ENCODE measurements at places on chromosomes 5 and 9.

DNA sequence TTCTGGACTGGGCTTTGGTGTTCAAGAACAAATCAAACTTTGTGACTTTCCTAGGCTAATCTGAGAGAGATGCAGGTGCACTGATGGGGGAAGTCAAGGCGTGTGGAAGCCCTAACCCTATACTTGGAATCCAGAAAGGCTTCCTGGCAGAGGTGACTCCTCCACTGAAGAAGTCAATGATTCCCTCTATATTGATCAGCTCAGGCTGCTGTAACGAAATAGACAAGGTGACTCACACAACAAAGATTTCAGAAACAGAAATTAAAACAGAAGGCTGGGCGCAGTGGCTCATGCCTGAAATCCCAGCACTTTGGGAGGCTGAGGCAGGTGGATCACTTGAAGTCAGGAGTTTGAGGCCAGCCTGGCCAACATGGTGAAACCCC, 69.6 kb upstream of the GGTA1 start:
- no peak for DNase-seq

DNA sequence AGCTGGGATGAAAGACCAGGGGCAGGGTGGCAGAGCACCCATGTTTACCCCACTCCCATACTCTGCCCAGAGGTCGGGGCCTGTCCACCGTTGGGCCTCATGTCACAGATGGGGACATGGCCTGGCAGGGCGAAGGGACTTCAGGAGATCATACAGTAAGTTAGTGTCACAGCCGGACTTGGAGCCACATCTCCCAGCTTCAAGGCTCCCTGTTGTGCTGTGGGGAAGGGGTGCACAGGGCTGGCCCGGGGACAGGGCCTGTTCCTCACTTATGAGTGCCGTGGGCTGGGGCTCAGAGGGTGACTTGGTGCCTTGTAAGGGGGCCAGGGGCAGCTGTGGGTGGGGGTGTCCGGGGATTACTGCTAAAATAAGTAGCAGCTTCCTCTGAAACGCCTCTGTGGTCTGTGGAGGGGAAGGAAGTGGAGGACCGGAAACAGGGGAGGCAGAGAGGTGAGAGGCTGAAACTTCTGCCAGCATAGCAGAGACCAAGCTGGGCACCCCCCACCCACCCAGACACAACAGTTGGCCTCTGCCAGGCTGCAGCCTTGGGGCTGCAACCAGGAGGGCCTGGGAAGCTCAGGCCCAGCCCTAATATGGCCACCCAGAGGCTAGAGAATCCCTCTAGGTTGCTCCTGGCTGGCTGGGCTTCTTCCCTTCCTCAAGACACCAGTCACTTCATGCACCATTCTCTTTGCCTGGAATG, 41.1 kb upstream of the NEK6 start:
- peak; percentile 46 for DNase-seq

- no peak for DNase-seq
These were observed 29.1 kb downstream of the SNCAIP start for GRCh38 chr5:122341087-122341486.

GRCh38 chr9:131671133-131671520, 68.7 kb downstream of the RAPGEF1 start:
- no peak for DNase-seq

- no peak for DNase-seq
These were observed 85.2 kb downstream of the OXCT1 start for GRCh38 chr5:41785061-41785460.

- no peak for DNase-seq
These were observed 565.2 kb downstream of the CDK5RAP2 start for GRCh38 chr9:120014796-120015195.

- DNase-seq: no peak
These were observed 192.2 kb downstream of the HSD17B3 start for GRCh38 chr9:96109680-96110351.

GRCh38 chr5:159787837-159788236, 128.4 kb upstream of the ADRA1B start:
- no peak for DNase-seq

DNA sequence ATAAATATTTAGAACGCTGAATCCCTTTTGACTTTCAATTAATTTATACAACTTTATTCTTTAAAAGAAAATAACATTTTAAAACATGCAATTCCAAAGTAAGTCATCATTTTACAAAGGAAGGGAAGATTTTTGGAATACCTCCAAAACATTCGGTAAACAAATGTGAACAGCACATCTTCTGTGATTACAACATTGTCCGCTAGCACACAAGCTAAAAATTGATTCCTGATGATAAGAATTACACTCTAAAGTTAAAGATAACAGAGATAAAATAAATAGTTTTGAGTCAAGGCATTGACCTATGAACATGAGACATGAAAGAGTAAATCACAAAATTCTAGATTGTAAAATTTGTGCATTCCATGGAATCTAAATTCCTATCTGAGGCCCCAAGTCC, 56.2 kb upstream of the TRAF1 start:
- DNase-seq: no peak

DNA sequence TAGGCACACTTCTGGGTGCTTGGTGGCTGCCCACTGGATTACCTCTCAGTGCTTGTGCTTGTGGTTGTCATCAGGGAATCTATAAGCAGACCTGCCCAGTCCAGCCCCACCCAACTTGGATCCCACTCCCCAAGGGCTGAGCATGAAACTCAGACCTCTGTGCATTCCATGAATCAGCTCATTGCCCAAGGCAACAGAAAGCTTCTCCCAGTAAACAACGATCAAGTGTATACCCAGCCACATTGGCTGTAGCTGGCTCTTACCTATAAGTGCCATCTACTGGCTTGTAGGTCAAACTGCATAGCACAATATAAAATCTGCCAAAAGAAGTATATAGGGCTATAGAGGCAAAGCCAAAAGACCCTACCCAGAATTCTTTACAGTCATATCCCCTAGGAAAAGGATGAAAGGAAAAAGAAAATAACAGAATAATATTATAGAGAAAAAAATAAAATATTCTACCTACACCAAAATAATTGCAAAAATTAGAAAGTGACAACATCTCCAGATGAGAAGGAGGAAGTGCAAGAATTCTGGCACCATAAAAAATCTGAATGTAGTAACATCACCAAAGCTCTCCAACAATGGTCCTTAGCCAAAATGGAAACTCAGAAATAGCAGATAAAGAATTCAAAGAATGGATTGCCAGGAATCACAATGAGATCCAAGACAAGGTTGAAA, 321.0 kb upstream of the TRPC7 start:
- DNase-seq: no peak

GRCh38 chr9:33860200-33860871, 43.4 kb downstream of the UBE2R2 start:
- DNase-seq: no peak

- DNase-seq: no peak
These were observed 55.0 kb downstream of the PJA2 start for GRCh38 chr5:109354761-109355160.

- no peak for DNase-seq
These were observed 978 bp upstream of the UBE2B start for GRCh38 chr5:134370311-134370870.

- DNase-seq: no peak
These were observed 77.8 kb downstream of the C9orf153 start for GRCh38 chr9:86181379-86182315.

GRCh38 chr9:113931140-113931539, 55.0 kb downstream of the ZNF618 start:
- no peak for DNase-seq

GRCh38 chr5:159424123-159424522, 93.8 kb upstream of the IL12B start:
- no peak for DNase-seq

GRCh38 chr5:114387433-114387832, 25.6 kb downstream of the KCNN2 start:
- DNase-seq: no peak

DNA sequence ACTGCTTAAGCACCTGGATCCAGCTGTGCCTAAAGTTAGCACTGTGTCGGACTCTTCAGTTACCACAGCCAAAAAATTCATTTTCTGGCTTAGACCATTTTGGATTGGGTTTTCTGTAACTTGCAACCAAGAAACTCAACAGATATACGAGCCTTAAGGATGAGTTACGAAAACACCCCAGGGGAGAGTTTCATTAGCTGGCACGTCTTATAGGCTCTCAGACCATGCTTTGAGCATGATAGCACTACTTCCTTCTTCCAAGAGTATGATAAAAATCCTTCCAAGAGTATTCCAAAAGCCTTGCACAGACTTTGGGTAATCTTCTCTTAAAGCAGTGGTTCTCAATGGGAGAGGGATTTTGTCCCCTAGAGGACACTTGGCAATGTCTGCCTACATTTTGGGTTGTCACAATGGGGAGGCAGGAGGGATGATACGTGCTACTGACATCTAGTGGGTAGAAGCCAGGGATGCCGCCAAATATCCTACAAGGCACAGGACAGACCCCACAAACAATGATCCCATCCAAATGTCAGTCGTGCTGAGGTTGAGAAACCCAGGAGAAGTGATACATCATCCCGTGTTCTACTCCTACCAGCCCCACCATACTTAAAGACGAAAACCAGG, 64.8 kb downstream of the SMIM23 start:
- no peak for DNase-seq

DNA sequence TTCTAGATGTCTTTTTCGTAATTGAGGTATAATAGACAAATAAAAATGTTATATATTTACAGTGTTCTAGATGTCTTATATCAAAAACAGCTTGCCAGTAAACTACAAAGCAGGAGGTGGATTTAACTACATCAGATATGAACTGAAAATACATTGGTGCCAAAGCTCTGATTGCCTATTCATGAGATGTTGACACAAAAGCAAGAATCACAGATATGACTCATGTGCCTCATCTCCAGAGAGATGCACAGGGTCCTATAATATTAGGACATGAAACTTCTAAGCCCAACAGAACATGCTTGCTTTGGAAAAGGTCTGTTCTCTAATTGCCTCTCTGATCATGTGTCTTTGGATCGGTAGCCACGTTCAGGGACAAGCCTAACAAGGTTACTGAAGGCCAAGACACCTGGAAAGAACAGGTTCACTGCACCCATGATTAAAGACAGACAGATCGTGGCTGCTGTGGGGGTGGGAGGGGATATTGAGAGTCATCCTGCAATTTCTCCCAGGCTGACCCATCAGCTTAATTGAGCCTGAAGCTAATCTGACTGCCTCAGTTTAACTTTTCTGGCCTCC, 16.8 kb downstream of the ABCA1 start:
- no peak for DNase-seq

- DNase-seq: no peak
These were observed 256.9 kb upstream of the RASA1 start for GRCh38 chr5:87010736-87011135.

DNA sequence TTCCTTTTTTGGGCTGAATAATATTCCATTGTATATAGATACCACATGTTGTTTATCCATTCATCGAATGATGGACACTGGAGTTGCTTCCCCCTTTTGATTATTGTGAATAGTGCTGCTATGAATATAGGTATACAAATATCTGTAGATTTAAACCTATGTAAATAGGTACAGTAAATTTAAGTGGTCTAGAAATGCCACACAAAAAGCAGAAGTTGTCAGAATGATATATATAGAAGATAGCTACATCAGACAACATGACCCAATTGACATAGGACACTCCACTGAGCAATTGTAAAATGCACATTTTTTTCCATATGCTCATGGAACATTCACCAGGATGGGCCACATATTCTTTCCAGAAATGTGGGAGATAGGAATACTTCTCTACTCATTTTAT, 77.6 kb downstream of the SMIM15 start:
- no peak for DNase-seq

DNA sequence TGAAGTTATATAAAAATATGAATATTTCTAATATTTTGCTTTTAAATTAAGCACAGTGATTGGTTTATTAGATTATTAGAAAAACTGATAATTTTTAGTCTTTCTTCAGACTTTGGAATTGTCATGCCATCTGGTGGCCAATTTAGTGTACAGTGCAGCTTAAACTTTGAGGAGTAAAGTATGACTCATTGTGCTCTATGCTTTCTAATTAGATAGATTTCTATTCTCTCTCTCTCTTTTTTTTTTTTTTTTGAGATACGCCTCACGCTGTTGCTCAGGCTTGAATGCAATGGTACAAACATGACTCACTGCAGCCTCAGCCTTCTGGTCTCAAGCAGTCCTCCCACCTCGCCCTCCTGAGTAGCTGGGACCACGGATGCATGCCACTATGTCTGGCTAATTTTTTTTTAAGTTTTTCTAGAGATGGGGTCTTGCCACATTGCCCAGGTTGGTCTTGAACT, 42.1 kb upstream of the GPR21 start:
- peak; percentile 20 for DNase-seq

- no peak for DNase-seq
These were observed 121.6 kb upstream of the ADAMTS16 start for GRCh38 chr5:5018578-5018970.

DNA sequence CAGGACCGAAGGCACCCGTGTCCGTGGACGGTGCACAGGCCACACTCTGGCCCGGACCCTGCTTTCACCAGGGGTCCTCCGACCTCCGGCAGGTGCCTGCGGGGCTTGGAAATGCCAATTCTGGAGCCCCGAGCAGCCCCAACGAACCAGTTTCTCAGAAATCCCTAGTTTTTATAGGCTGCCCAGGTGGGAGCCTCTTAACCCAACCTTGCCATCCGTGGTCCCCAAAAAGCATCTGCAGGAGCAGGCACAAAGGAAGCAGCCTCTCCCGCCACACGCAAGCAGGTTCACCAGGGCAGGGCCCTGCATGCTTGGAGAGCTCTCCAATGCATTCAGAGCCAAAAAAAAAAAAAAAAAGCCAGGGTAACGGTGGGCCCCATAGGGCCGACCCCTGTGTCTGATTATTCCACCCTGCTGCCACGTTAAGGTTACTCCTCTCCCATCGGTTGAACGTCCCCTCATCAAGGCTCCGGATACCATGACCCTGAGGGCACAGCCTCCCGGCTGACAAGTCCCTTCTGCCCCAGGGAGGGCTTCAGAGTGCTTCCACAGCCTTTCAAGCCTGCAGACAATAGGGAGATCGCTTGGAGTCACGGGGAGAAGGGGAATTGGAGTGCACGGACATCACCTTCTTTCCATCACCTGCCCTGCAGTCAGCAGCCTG, 796 bp upstream of the TPRN start:
- DNase-seq: no peak

DNA sequence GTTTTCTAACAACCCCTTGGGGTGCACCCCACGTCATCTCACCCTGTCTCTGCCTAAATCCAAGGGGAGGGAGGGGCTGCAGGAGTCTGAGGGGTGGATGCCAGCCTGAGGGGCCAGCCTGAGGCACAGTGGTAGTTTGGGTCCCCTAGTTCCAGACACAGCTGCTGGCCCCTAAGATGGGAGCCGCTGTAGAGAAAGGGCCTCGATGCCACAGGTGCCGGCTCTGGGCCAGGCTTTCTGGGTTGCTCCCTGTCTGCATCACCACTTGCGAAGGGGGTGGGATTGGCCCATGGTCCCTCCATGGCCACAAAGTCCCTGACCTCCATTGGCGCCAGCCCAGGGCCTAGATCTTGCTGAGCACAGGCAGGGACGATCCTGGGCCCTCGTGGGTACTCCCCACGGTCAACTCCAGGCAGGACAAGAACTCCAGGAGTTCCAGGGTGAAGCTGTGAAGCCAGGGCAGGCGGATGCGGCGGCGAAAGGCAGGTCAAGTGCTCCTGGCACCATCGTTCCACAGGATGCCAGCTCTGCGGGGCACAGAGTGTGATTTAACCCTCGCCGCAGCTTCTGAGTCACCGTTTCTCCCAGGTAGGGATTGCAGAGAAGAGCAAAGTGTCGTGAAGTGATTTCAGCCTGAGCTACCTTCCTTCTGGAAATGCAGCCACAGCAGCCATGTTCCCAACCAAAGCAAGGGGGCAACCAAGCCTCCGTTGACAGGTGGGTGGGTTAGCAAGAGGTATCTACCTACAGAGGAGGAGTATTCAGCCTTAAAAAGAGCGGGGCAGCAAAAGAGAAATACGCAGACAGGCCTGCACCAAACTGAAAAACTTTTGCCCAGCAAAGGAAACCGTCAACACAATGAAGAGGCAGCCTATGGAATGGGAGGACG, 41.6 kb upstream of the EXOC3 start:
- no peak for DNase-seq

Data from stimulated activated CD4-positive, alpha-beta T cell treated with anti-CD3 and anti-CD28 coated beads, Interleukin-12 subunit alpha, Interleukin-12 subunit beta, amount 100 ng/mL, for 4 hours (primary cell).